ENCODE measurements at places on chromosomes 7 and 10.

- DNase-seq, result no peak
Measured at GRCh38 chr10:62069452-62070178, 168.1 kb downstream of the ARID5B start.

- no peak for DNase-seq
Measured at GRCh38 chr7:6078548-6078947, 47.4 kb downstream of the ANKRD61 start.

DNA sequence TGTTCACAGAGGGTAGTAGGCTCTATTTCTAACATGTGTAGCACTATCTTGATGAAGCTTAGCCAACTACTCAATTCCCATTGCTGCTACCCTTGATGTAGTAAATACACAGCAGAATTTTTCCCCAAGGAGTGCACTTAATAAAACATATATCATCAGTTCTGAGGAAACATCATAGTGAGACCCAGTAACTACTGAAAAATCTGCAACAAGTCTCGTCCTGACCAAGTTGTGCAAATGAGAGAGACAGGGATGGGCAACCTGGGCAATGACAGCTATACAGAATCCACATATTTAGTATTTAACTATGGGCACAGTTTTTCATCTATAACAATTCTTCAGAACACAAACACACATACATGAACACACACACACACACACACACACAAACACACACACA lies 1073.8 kb upstream of the SORCS1 start:
- DNase-seq, result no peak

- DNase-seq, result no peak
Measured at GRCh38 chr7:139038691-139039090, 2.8 kb upstream of the ZC3HAV1L start.

DNA sequence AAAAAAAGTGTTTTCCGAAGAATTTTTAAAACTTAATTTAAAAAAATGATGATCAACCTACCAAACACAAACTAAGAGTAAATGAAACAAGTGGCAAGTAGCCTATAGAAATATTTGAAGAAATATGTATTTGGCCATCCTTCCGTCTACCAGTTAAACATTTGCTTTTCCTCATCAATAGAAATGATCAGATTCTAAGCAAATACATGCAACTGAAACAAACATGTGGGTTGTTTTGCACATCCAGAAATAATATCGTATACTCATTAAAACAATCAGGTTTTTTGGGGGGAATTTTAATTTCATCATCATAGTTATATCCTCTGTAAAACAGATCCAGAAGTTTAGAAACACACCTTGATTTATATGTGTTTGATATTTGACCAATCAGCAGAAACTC lies 1011.7 kb downstream of the GATA3 start:
- DNase-seq, result no peak

- DNase-seq, result no peak
Measured at GRCh38 chr10:113309791-113310190, 243.1 kb upstream of the HABP2 start.

- DNase-seq, result no peak
Measured at GRCh38 chr10:62903828-62904227, 87.7 kb upstream of the EGR2 start.

DNA sequence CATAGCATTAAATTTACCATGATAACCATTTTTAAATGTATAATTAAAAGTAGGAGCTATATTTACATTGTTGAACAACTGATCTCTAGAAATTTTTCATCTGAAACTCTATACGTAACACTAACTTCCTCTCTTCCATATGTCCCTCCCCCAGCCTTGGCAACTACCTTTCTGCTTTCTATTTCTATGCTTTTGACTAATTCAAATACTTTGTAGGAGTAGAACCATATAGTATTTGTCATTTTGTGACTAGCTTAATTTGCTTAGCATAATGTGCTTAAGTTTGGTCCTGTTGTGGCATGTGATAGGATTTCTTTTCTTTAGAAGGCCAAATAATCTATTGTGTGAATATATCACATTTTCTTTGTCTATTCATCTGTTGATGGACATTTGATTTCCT lies 225.3 kb upstream of the POT1 start:
- DNase-seq, result no peak

DNA sequence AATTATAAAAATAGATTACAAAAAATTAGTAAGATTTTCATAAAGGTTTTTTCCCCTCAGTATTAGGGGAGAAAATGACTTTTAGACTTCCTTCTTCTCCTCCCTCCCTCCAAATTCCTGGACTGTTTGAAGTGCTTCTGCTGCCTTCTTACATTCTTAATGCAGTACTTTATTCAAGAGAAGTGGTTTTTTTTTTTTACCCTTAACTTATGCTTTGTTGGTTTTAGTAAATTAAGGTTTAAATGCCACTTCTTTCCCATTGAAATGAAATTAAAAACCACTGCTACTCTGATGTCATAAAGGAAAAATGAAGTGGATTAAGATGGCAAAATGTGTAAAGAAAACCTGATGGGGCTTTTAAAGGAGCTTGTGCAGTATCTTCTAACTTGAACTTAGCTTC lies 140.7 kb downstream of the VTI1A start:
- DNase-seq, result no peak

DNA sequence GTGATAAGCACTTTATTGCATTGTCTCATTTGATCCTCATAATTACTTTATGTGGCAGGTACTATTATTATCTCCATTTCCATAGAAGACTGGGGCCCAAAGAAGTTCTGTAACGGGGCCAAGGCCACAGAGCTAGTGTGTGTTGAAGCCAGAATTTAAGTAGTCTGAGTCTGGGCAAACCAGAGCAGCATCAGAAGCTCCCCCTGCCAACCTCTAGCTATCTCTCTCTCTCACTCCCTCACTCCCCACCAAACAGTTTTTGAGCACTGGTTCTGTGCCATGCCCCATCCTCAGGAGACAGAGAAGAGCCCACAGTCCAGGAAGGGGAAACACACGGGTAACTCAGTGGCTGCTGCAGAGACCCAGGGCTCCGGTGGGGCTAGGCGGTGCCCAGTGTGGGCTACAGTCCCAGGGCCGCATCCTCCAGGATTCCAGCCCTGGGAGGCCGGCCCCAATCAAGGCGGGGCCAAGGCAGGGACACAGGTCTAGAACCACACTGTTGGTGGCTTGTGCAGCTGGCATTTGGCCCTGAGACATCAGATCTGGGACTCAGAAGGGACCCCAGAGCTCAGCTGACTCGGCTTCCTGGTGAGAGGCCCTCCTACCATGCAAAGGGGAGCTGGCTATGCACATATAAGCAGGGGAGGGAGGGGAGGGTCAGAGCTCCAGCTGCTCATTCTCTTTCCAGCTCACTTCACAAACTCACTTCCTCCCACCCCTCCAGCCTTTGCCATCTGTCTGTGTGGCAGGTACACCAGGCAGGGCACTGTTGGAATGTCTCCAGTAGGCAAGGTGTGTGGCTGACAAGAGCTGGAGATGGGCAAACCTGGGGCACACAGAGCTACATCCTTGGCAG lies 34.4 kb downstream of the COL13A1 start:
- no peak for DNase-seq

DNA sequence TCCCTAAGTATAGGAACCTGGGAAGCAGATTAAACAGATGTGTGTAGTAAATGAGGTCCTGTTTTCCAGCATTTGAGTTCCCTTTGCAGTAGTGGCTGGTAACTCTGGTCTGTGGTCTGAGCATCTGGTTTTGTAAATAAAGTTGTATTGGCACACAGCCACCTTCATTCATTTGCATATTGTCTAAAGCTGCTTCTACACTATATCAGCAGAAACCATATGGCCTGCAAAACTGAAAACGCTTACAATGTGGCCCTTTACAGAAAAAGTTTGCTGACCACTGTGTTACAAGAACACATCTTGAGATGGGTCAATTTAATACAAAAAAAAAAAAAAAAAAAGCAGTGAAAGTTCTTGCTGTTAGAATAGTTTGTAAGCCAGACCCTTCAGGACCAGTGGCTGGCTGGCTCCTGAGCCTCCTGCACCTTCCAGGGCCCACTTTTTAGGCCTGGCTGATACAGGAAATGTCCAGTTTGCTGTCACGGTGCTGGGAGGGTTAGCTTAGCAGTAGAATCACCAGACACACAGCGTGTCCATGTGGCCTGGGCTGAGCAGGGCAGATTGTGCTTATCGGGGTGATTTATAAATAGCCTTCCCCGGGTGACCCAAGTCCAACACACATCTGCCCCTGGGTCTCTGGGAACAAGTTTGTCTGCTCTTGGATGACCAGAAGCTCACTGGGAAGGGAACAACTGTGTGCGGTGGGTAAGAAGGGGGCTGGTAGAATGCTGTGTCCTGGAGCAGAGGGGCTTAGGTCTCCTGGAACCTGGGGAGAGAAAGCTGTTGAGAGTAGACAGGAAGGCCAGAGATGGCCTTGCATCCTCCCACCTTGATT lies 1.4 kb downstream of the C10orf71 start:
- DNase-seq, result no peak

DNA sequence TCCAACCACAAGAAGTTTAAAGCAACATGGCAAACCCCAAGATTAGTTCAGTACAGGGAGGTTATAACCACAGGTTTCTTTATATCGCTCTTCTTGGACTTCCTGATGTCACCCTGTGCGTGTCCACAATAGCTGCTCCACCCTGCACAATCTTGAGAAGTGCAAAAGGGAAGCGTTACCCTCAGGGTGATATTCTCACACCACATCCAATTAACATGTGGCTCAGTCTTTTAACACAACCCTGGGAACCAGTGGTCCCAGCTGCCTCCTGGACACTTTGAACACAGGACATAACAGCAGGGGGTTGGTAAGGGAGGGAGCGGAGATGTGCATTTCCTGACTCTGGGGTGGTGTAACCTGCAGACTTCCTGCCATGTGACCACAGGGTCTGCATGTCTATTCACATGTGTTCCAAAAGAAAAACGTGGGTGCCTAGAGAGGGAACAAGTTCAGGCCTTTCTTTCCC lies 64.6 kb downstream of the GSAP start:
- no peak for DNase-seq

- peak; percentile 41 for DNase-seq
Measured at GRCh38 chr10:25226775-25227682, 52.2 kb downstream of the GPR158 start.

DNA sequence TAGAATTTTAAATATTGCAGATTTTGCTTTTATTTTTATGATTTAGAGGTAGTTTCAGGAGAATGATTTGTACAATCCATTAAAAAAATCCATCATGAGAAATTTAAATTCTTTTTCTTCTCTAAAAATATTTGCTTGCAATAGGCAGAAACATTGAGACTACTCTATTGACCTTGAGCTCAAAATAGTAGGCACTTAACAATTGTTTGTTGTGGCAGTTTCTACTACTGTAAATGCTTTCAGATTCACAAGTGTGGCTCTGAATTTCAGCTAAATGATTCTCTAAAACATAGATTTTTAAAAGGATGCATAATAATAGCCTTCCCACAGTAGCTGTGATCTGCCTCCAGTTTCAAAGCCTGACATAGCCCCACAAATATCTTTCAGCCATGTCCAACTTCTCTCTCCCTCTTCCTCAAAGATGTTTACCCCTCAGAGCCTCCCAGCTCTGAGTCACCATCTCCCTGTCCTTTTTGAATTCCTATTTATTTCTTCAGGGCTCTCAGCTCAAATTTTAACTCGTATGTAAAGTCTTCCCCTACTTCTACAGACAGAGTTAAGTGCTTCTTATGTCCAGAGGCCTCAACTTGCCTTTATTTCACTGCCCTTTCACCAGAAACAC lies 160.5 kb downstream of the AOAH start:
- DNase-seq, result no peak

GRCh38 chr7:106885652-106886051 lies 20.6 kb downstream of the PIK3CG start:
- DNase-seq, result no peak

- no peak for DNase-seq
Measured at GRCh38 chr7:108385834-108386422, 70.3 kb downstream of the NRCAM start.

DNA sequence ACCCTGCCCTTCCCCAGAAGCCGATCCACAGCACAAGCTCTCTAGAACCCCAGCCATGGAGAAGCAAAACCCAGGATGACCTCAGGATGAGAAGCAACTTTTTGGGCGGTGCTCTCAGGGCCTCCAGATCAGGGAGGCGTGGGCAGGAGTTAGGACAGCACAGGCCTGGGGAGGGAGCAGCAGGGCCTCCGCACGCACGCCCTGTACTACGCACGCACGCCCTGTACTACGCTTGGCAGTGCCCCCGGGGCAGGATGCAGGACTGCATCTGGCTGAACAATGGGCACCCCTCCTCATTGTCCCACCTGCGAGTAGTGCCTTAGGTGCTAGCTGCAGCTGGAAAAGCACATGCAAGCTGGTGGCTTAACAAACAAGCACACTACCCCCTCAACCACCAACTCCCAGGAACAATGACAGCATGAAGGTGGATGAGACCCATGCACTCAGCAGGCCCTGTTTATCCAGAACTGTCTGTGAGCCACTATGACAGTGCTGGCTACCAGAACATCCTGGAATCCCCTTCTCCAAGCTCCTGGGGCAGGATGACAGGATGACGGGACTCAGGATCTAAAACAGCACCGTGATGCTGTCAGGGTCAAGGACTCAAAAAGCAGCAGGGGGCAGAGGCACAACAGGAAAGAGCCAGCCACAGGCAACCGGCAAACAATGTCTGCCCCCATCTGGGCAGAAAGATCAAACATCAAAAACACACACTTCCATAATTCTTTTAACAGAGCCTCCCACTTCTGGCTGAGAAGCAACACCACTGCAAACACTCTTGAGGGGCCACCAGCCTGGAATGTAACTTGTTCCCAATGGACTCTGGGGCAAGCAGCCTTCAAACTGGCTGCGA lies 11.8 kb downstream of the PODXL start:
- no peak for DNase-seq

- DNase-seq, result no peak
Measured at GRCh38 chr10:133022776-133023100, 65.0 kb upstream of the ADGRA1 start.

- DNase-seq, result no peak
Measured at GRCh38 chr10:18659819-18660535, 746 bp downstream of the ARL5B start.

DNA sequence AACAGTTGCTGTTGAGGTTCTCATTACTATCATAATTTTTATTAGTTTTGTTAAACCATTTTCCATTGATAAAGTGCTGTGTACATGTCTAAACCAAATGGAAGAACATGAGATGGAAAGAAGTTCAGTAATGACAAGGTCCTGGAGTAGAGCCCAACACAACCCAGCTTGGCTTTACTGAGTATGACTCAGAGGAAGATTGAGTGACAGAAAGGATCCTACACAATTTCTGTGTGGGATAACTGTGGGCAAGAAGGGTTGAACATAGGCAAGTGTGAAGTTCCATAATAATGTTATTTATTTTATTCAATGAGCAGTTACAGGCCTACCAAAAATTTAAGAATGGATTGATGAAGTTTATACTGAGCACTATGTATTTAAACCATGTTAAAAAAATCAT lies 15.9 kb downstream of the PRKG1 start:
- DNase-seq, result no peak

DNA sequence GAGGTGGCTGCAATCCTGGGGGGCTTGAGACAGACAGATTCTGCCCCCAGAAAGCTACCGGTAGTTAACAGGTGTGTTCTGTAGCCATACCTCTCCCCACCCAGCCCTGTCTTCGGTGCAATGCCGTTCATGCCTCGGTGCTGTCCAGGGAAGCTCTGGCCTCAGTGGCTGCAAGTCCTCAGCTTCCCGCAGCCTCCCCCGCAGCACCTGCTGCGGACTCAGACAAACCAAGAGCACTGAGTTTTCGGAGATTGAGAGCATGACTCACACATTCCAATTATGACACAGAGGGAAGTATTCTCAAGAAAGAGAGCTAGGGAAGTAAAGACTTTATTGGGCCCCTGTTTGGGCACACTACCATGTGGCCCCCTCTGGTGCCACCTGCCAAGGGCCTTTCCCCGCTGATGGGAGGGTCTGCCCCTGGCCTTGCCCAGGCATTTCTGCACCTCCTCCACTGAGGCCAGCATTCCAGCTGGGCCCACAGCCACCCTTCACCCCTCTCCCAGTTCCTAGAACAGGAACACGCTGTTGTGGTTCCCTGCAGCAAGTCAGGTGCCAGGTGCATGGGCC lies 30.2 kb upstream of the EZH2 start:
- no peak for DNase-seq
